ENCODE measurements at places on chromosomes 1 and 21.

DNA sequence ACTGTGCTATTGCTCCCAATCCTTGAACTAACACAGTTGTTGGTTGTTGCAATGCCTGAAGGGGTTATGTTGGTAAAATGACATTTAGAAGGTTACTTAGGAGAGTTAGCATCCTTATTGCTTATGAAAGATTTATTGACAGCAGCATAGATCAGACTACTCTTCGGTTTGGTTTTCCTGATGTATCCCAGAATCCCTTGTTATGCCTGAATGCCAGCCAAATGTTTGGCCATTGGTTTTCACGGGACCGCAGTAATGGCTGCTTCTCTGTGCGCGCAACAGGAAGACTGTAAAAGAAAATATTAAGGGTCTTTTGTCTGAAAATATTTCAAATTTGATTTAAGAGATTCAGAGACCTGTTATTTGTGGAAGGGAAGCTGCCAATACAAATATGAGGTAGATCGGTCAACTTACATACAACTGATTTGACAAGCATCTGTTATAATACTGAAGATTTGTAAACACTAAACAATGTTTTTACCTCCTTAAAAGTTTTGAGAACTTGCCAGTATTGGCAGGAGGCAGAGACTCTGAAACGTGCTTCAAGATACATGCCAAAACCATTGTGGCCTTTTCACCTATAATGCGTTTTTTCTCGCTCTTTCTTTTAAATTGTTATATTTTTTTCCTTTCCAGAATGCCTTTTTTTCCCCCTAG is 8.3 kb downstream of the NFIA start:
- no peak for DNase-seq

- DNase-seq, result no peak
Observed at GRCh38 chr1:174815036-174815435, 184.7 kb upstream of the CACYBP start.

GRCh38 chr1:91171898-91172297 is 150.1 kb upstream of the ZNF644 start:
- DNase-seq, result no peak

GRCh38 chr1:61125263-61125662 is 42.9 kb downstream of the NFIA start:
- no peak for DNase-seq

- DNase-seq, result no peak
Observed at GRCh38 chr1:100122177-100122576, 10.6 kb downstream of the SASS6 start.

- DNase-seq, result no peak
Observed at GRCh38 chr21:45735259-45736000, 91.9 kb downstream of the PCBP3 start.

GRCh38 chr1:69858534-69858933 is 290.8 kb downstream of the LRRC7 start:
- no peak for DNase-seq

- no peak for DNase-seq
Observed at GRCh38 chr1:233983811-233984210, 79.3 kb downstream of the SLC35F3 start.

- DNase-seq, result no peak
Observed at GRCh38 chr1:147840909-147841308, 61.7 kb upstream of the GJA8 start.

DNA sequence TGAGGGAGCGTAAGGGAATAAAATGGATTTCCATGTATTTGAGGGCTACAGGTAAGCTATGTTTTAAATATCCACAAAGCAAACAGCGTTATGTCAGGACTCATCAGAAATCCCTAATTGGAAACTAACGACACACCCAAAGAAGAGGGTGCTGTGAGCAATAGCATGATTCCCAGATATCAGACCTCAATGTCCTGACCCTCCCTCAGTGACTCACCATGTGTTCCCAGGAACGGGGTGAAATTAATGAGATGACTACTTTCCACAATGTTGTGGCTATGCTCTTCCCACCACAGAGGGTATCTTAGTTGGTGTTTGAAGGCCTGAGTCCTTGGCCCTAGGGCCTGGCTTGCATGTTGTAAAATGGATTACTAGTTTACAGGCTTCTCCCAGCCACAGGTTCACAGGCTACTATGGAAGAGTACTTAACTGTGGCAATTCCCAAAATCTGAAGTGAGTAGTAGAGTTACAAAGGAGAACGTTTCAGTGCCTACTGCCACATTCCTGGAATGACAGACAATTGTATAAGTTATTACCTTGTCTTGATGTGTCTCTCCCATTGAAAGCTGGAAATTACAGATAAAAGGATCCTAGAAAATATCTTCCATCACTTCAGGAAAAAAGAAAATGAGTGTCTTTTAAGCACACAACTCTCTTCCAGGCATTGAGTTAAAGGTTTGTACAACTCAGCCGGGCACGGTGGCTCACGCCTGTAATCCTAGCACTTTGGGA is 1.7 kb upstream of the KRTAP11-1 start:
- DNase-seq, result no peak

DNA sequence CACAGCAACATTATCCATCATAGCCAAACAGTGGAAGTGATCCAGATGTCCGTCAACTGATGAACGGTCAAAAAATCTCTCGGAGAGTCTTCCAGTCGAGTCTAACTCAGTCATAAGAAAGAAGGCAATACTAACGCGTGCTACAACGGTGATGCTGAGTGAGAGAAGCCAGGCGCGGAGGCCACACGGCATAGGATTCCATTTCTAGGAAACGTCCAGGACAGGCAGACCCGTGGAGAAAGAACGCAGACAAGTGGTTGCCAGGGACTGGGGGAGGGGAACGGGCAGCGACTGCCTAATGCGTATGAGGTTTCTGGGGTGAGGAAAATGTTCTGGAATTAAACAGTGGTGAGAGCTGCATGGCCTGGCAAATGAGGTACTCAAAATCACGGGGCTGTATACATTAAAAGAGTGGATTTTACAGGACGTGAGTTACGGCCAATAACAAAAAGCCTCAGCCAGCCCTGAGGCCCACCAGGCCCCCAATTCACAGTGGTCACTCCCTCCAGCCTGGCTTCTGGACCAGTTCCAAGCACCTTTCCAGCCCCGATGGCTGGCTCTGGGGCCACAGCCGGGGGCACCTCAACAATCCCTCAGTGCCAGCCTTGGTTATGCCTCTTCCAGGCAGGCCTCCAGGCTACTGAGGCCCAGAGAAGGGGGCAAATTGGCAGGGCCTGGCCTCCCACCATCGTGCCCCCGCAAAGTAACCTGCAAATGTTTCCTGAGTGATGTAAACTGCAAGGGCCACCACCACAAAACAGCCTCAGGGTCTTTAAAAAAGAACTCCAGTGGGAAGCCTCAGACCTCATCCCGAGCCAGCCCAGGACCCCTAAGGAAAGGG is 3.4 kb downstream of the WNT9A start:
- no peak for DNase-seq

- DNase-seq, result no peak
Observed at GRCh38 chr1:180674603-180675530, 43.0 kb downstream of the XPR1 start.

DNA sequence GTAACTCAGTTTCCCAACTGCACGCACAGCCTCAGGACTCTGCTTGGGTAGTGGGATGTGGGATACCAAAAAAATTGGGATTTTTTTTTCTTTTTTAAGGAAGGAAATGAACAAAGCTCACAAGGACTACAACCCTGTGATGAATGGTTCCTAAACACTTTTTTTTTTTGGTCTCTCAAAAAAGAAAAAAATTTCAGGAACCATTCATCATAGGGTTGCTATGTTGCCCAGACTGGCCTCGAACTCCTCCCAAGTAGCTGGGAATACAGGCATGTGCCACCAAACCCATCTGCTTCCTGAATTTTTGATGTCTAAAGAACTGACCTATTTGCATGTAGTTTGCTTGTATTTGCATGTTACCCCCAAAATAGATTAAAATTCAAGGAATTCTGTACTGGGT is 6.8 kb downstream of the MINDY1 start:
- DNase-seq, result no peak

- DNase-seq, result no peak
Observed at GRCh38 chr1:93698329-93699048, 16.9 kb upstream of the BCAR3 start.

- no peak for DNase-seq
Observed at GRCh38 chr1:229699613-229700267, 73.7 kb downstream of the URB2 start.

GRCh38 chr1:203511513-203511912 is 17.6 kb downstream of the OPTC start:
- DNase-seq, result no peak

DNA sequence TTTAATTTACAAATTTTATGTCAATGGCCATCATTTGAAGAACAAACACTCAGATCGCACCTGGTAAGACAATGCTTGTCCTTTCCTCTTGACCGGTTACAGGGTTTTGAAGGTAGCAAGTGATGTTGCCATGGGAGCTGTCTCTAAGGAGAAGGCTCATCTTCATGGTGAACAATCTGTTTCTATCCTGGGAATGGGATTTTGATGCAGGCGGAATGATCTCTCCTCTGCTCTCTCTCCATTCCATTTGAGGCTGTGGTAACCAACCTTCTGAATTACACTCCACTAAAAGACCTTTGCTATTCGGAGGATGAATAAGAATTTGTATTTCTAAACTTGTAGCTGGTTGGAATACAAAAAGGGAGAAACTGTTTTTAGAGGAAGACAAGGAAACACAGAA is 57.9 kb upstream of the SLC5A9 start:
- DNase-seq, result no peak
